PC-9 (cell line): ENCODE measurements at places on chromosomes 6 and 20.

- DNase-seq: no peak
These were observed 1.7 kb upstream of the PIM1 start for GRCh38 chr6:37168163-37168758.

DNA sequence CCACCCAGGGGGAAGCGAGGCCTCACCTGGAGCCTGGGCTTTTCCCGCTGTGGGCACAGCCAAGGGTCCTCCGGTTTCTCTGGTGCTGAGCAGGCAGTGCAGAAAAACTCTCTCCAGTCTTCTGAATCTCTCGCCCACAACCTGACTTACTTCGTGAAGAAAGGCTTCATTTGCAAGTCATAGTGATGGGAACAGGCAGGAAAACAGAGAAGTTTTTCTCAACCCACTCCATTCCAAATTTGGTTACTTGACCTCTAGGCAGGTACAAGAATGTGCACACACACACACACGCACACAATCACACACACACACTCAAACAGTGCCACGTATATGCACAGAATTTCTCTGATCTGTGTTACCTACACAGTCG, 524.5 kb downstream of the CD83 start:
- DNase-seq: no peak

GRCh38 chr6:5866547-5867051, 140.1 kb downstream of the NRN1 start:
- peak; percentile 63 for DNase-seq

DNA sequence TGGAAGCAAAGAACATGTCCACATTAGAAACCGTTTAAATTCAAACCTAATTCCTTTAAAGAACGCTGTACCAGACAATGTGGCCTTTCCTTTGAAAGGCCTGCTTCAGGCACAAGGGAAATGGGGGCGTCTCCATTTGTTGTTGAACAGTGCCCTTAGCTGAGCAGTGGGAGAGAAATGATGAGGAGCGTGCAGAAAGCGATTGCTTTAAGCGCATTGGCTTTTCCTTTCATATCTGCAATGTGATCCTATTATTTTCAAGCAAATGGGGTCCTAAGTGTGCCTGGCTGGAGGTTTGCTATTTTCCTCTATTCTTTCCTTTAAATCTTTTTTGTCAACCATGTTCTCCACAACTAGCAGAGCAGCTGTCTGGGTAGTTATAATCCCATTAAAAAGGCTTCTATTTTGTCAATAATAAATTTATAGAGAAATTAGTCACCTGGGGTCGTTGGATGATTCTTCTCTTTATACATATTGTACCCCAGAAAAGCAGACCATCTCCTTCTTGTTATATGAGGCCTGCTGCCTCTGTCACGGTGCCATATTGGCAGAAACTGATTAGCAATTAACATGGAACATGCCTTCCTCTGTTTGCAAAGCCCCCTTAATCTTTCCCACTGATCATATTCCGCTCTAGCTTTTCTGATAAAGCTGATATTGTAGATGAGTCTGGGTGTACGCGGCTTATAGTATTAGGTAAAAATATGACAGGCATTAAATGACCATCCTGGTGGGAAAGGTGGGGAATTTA, 151.1 kb upstream of the JAG1 start:
- DNase-seq: no peak
